GM20000 (cell line): ENCODE measurements at places on chromosomes 7 and 10.

- no peak for DNase-seq
Measured at GRCh38 chr7:99037327-99037940, 106.5 kb downstream of the SMURF1 start.

GRCh38 chr10:32057036-32057372 is 779 bp upstream of the KIF5B start:
- no peak for DNase-seq

- no peak for DNase-seq
Measured at GRCh38 chr7:155590215-155591018, 44.1 kb upstream of the CNPY1 start.

GRCh38 chr10:113099431-113100183 is 149.6 kb downstream of the TCF7L2 start:
- DNase-seq: no peak

- DNase-seq: peak; percentile 4
Measured at GRCh38 chr10:98242823-98243222, 25.2 kb downstream of the LOXL4 start.

DNA sequence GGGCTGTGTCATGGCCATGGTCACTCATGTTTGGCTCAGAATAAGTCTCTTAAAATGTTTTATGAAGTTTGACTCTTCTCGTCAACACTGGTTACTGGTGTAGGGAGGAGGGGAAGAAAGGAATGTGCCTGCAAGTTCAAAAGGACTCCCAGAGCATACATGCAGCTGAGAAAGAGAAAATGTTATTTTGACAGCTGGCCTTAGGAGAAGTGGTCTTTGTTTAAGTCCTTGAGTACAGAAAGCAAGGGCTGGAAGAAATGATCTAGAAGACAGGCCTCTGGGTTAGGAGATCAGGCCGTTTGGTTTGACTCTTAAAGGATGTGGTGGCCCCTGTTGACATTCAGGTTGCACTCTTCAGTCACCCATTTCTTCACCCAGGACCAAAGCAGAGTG is 245.5 kb downstream of the REEP3 start:
- no peak for DNase-seq

- no peak for DNase-seq
Measured at GRCh38 chr10:101726115-101726387, 31.1 kb upstream of the FBXW4 start.

GRCh38 chr7:98969386-98969785 is 91.1 kb downstream of the TRRAP start:
- DNase-seq: no peak

DNA sequence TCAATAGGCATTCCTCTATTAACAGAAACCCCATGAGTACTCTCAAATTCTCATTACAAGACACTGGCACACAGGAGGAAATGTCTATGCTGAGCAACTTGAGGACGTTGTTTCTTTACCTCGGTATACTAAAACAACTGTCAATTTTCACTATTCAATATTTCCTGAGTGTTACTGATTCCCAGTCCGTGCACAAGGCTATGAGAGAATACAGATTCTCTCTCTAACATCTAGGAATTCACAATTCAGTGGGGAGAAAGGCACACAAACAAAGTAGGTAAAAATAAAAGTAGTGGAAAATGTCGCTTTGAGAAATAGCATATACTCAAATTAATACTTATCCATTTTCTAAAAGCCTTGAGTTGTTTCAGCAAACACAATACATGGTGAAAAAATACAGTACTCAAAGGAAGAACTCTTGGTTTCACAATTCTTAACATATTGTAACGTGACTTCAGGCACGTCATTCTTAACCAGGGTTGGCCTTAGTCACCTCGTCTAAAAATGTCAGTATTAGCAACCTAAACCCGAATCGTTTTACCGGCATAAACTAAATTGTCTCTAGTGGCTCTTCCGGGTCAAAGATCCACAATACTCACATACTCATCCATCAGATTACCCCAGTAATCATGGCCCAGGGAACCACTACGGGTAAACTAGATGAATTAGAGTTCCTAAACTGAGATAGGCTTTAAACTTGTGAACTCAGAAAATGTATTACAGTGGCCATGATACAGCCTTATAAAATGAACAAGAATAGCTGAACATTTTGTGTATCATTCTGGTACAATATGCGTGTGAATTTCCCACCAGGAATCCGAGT is 1.5 kb downstream of the IPMK start:
- peak; percentile 42 for DNase-seq

- DNase-seq: no peak
Measured at GRCh38 chr10:24894728-24895127, 57.7 kb downstream of the PRTFDC1 start.

- no peak for DNase-seq
Measured at GRCh38 chr7:158409120-158409519, 178.5 kb downstream of the PTPRN2 start.

- DNase-seq: no peak
Measured at GRCh38 chr10:103021900-103022293, 103.8 kb downstream of the CNNM2 start.

DNA sequence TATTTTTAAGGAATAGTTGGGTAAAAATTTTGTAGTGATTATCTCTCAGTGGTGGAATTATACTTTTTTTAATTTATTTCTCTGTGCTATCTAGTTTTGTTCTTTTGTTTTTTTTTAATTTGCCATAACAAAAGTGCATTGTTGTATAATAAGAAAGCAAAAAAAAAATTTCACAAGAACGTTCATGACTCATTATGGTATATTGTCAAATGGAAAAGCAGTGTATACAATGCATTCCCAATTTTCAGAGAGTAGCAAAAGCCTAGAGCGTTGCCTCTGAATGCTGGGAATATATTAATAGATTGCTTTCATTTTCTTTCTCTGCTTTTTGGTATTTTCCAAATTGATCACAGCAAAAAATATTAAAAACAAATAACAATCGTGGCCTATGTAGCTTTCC is 46.3 kb upstream of the GPAM start:
- DNase-seq: no peak

GRCh38 chr7:26444555-26444954 is 152.9 kb downstream of the SNX10 start:
- no peak for DNase-seq

- no peak for DNase-seq
Measured at GRCh38 chr7:73681031-73681430, 2.2 kb downstream of the DNAJC30 start.

DNA sequence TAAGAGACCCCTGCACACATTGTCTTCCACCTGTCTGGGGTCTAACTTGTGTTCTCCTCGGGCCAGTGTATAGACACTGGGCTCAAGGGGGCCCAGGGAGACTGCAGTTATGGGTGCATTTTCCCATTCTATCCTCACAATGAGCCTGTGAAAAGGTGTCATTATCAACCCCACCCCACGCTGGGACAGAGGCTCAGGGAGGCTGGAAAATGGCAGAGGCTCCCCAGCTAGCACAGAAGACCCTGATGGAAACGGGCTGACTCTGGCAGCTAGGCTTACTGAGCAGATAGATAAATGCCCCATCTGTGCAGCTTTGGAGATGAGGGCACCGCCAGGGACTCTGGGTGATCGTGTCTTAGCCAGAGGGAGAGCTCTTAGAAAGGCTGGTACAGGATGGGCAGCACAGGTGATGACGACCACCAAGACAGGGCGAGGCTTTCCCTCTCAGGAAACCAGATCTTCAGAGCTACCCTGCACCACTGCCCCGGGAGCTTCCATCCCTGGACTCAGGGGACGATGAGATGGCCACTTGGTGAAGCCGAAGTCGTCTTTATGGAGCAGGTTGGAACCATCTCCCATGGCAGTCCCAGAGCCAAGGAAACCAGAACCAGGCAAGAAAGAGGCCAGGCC is 58.2 kb upstream of the CHST15 start:
- DNase-seq: no peak

DNA sequence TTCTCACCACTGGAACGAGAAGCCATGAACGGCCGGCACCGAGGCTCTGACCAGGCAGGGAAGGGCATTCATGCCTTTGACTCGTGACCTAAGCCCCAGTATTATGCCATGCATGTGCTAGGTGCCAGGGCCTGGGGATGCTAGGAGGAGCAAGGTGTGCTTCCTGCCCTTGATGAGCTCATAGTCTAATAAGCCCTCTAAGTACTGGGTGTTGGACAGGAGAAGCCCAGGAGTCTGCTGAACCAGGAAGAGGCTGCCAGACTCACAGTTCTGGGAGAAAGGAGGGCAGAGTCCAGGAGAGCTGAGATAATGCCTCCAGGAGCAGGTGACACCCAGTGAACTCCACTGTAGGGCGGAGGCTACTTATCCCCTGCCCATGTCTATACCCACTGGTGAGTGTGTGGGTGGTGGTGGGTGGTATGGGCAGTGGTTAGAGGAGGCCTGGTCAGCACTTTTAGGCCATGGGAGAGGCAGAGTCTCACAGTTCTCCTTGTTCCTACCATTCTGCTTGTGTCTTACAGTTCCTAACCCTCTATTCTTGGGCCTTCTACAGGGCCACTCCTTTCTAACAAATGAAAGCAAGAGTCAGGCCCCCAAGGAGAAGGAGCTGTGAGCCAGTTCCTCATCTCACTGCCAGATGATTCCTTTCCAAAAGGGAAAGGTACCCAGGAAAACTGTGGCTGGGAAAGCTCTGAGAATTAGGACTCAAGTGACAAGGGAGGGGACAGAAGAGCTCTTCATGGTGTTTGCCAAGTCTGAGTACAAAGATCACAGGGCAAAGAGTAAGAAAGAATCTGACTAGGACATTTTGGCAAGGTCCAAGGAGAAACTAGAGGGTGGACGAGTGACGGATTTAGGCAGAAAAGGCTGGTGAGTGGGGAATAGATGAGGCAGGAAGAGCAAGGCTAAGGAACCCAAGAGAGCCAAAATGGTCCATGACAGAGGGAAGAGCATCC is 3.6 kb upstream of the MXI1 start:
- DNase-seq: no peak

DNA sequence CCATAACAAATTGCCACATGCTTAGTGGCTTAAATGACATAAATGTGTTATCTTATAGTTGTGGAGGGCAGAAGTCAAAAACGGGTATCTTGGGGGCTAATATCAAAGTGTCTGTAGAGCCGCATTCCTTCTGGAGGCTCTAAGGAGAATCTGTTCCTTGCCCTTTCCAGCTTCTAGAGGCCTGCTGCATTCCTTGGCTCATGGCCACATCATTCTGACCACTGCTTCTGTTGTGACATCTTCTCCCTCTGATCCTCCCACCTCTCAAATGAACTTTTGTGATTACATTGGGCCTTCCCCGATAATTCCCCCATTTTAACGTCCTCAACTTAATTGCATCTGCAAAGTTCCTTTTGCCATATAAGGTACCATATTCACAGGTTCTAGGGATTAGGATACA is 76.1 kb downstream of the CYP26A1 start:
- no peak for DNase-seq

GRCh38 chr10:128739930-128740329 is 613.7 kb upstream of the MKI67 start:
- DNase-seq: no peak

- DNase-seq: peak; percentile 67
Measured at GRCh38 chr10:12484941-12485805, 135.8 kb downstream of the CAMK1D start.

- no peak for DNase-seq
Measured at GRCh38 chr7:90599892-90600555, 3.9 kb downstream of the CDK14 start.

DNA sequence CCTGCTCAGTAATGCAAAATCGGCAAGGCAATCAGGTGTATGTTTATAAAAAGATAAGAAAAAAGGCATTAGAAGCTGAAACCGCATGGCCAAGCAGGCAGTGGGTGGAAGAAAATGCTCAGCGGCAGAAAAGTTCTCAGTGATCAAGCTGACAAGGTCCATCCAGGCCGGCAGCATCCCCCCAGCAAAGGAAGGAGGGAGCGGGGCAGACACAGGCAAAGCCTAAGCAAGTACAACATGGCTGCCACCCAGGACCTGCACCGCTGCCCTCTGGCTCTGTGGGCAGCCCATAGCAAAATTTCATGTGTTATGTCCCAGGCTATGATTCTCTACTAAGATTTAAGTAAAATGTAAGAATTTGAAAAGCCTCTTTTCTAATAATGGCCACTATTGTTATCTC is 45.4 kb downstream of the MRPS24 start:
- no peak for DNase-seq

GRCh38 chr10:130928306-130928705 is 383.2 kb downstream of the TCERG1L start:
- no peak for DNase-seq

DNA sequence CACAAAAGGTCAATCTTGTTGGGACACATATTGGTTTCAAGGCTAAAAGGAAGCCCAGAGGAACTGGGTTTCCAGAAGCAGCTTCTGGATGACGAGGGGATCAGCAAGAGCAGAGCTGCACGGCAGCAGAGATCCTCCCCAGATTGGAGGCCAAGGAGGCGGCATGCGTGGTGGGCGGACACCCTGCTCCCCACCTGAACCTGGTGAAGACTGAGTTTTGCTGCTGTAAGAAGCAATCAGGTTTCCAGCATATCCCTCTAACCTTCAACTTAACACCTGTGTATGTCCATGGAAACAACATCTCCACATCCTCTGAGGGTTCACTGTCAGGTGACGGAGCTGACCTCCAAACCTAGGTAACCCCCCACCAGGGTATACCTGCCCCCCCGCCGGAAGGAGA is 35.1 kb downstream of the SLIT1 start:
- no peak for DNase-seq

DNA sequence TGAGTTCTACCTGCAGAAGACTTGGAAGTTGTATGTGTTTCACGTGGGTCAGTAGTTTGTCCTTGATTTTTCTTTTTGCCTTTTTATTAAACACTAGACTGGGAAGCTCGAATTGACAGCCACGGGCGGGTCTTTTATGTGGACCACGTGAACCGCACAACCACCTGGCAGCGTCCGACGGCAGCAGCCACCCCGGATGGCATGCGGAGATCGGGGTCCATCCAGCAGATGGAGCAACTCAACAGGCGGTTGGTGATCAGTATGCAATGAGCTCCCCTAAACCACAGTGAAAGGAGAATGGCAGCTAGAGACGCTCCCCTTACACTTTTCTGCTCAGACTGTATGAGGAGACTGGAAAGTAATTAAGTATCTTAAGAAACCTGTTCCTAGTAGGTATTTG is 126.7 kb upstream of the STK17A start:
- peak; percentile 37 for DNase-seq

DNA sequence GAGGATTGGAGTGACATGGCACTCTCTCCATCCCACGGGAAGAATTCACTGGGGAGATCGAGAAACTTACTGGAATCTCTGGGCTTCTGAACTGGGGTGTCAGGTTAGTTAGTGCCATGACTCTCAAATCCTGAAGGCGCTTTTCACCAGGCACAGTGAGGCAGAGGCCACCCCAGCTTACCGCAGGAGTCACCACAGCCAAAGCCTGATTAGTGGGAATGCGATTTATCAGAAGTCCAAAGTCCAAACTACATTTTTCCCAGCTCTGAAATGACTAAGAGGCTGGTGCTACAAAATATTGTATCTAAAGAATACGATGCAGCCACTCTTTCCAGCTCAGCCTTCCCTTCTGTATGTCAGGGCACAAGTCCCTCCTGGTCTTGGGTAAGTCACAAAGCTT is 334.8 kb upstream of the SHH start:
- no peak for DNase-seq

- peak; percentile 63 for DNase-seq
Measured at GRCh38 chr7:151249034-151249731, 689 bp upstream of the SMARCD3 start.

- no peak for DNase-seq
Measured at GRCh38 chr7:72098807-72099580, 313.1 kb downstream of the CALN1 start.
